ENCODE measurements at places on chromosomes 3 and 15.

DNA sequence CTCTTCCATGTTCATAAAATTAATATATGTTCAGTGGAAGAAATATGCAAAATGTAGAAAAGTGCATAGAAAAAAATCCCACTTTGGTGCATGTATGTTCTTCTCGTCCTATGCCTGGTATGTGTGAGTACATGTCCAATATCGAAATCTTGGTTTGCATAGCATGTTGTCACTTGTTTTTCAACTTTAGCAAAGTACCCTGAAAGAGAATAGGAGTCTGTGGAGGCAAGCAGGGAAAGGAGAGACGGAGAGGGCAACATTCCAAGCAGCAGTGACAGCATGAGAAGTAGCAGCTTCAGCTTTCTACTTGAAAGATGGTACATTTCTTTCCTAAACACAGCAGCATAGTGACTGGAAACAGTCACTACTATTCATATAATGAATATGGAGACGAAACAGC lies 56.8 kb upstream of the CACNA2D3 start:
- no peak for ATAC-seq

- ATAC-seq = no peak
Measured at GRCh38 chr3:131474115-131474514, 28.7 kb downstream of the MRPL3 start.

DNA sequence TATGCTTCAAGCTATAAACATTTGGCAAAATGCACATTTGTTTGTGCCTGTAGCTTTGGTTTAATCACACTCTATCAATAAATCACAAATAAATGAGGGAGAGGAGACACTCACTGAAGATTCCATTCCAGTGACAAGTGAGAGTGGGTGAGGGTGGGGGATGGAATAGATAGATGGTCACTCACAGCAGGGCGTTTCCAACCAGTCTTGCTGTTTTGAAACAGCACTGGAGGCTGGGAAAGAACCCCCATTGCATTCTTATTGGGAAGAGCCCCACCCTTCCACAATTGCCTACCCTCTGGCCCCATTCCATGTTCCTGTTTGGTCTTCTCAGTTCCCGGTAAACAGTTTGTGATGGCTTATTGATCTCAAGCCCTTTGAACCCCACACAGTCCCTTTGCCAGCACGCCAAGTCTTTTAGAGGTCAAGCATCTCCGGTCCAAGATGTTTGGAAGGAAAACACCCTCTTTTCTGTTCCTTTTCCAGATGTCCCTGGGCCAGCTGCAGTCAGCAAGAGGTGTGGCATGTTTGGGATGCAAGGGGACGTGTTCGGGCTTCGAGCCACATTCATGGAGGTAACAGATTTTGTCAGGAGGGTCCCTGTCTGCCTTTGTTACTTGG lies 30.7 kb downstream of the LMCD1 start:
- no peak for ATAC-seq

DNA sequence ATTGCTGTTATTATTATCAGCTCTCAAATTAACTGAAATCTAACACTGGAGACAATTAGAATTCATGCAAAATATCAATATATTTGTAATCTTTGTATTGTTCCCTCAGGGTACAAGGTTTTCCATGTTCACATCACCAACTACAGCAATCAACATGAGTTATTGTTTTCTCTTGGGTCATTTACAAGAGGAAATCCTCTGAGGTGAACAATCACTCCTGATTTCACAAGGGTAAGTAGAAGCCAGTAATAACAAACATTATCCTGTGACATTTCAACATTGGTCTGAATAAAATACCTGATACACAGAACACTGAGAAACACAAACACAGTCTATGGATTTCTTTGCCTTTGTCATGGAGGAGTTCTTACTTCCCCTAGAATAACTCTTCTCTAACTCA lies 174.0 kb downstream of the SUCNR1 start:
- no peak for ATAC-seq

DNA sequence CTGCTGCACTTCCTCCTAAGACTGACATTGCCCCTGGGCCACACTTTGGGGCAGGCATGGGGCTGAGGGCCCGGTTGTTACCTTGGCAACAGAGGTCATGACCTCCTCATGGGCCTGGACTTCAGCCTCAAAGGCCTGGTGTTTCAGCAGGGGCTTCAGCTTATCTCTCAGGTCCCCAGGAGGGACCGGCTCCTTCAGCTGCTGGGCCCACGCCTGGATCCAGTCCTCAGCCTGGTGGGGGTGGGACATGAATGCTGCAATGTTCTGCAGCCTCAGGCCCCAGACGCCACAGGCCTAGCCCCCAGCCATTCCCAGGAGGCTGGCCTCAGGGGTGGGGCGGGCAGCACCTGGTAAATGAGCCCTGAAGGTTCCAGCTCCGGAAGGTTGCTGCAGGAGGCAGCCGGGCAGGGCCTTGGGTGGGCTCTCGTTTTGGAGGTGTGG lies 27.6 kb downstream of the SPTBN5 start:
- ATAC-seq = no peak

- no peak for ATAC-seq
Measured at GRCh38 chr15:60949039-60949977, 279.8 kb downstream of the RORA start.

DNA sequence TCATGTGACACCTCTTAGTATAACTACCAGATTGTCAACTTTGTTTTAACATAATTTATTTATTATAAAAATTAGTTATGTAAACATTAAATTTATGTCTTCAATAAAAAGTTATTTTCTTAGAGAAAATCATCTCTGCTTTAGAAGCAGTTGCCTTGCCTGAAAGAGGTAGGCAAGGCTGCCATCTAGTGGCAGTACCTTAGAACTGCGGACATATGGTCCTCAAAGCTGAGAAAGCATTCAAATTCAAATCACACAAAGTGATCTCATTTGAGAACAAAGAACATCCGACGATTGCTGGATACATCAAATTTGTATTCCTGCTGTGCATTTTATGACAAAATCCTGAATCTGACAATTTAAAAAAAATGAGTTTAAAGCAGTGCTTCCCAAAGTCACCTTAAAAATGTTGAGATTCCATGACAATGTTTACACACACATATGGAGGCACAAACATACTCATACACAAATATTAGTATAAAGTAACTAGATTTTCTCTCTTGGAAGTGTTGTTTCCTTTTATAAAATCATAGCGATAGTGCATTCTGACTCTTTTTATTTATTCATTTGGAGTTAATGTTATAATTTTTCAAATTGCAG lies 617.4 kb downstream of the CADM2 start:
- ATAC-seq = no peak

DNA sequence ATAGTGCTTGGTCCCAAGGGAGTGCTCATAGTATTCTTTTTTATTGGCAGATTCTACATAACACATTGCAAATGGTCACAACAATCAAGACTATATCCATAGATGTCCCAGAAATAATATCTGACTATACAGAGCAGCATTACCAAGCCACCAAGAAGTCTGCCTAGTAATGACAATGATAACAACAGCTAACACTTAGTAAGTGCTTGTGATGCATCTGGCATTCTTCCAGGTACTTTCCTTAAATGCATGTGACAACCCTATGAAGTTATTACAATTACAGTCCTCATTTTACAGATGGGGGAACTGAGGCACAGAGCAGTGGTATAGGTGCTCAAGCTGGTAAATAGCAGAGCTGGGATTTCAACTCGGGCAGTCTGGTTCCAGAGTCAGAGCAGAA lies 49.6 kb upstream of the ICE2 start:
- peak; percentile 81 for ATAC-seq

GRCh38 chr3:81033684-81034083 lies 727.8 kb downstream of the GBE1 start:
- ATAC-seq = no peak

GRCh38 chr3:152921351-152921750 lies 86.4 kb downstream of the P2RY1 start:
- no peak for ATAC-seq

DNA sequence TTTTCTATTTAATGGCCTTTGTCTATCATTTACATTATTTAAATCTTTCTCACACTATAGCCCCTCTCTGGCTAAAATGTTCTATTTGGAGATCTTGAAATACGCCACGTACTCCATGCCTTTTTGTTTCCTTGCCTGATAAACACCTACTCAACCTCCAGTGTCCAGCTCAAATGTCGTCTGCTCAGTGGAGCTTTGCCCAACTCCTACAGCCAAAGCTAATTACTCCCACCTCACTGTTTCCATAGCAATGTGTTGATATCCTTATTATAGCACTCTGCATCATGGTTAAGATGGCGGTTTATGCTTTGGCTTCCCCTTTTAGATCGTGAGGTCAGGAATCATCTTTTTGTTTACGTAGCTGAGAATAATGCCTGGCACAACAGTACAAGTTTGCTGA lies 55.9 kb downstream of the NGLY1 start:
- no peak for ATAC-seq

DNA sequence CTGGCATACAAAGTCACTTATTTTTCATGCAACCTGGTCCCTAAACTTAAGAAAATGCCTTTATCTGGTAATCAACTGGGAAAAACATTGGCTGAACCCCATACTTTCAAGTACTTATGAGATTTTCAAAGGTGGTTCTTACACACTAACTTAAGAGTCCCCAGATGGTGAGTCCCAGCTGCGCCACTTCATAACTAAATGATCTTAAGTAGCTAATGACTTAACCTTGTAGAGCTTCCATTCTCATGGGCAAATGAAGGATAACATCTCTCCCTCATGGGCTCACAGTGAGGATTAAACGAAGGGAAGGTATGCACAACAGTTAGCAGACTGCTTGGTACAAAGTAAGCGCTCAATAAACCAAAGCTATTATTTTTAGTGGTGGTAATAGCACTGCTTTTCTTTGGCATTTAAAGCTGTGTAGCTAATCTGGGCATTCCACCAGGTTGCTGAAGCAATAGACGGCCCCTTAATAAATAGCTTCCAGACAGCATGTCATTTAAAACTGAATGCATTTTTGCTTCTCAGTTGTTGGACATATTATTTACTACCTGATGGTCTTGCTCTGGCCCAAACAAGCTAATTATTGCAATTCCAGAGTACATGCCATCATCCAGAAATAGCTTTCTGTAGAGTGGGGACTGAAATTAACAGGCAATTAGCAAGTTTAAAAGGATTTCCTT lies 55.4 kb downstream of the LIPC start:
- ATAC-seq = no peak

DNA sequence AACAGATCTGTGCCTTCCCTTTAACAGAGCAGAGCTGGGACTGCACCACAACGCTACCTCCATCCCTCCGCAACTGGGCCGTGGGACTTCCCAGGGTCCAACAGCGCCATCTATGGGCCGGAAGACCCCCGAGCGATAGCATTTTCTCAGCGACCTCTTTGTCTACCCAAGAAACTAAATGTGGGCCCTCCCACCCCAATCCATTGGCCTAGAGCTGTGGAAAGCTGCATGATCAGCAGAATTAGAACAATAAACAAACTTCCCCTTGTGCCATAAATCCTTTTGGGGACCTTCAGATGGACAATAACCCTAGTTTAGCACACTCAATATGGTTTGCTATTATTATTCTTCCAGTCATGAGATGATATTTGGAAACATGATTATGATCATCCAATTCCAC lies 74.8 kb upstream of the NTRK3 start:
- ATAC-seq = no peak

DNA sequence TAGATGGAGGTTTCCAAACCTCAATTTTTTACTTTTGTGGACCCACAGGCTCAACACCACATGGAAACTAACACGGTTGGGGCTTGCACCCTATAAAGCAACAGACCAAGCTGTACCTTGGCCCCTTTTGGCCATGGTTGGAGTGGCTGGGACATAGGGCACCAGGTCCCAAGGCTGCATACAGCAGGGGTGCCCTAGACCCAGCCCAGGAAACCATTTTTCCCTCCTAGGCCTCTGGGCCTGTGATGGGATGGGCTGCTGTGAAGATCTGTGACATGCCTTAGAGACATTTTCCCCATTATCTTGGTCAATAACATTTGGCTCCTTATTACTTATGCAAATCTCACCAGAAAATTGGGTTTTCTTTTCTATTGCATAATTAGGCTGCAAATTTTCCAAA lies 337.0 kb upstream of the CADM2 start:
- ATAC-seq = no peak

GRCh38 chr15:69729167-69729748 lies 276.6 kb downstream of the RPLP1 start:
- ATAC-seq = no peak

- ATAC-seq = no peak
Measured at GRCh38 chr3:194688200-194688740, 2.6 kb downstream of the FAM43A start.

- peak; percentile 30 for ATAC-seq
Measured at GRCh38 chr15:56934269-56934668, 15.8 kb downstream of the TCF12 start.

GRCh38 chr15:40452296-40453090 lies 11.7 kb downstream of the BAHD1 start:
- peak; percentile 44 for ATAC-seq

DNA sequence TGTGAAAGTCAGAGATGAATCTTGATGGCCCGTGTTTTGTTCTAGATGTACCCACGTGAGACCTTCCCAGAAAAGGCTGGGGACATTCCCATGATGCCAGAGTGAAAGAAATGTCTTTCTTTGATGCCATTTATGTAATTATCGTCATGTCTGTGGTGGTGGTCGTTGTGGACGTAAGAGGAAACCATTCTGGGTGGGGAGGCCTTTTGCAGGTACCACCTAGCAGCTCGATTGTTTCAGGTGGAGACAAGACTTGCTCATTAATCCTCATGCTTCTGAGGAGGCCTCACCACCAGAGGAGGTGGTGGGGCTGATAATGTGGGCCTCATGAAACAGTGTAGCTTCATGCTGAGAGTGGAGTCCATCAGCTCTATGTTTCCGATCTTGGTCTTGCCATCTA lies 58.1 kb upstream of the USP3 start:
- no peak for ATAC-seq

DNA sequence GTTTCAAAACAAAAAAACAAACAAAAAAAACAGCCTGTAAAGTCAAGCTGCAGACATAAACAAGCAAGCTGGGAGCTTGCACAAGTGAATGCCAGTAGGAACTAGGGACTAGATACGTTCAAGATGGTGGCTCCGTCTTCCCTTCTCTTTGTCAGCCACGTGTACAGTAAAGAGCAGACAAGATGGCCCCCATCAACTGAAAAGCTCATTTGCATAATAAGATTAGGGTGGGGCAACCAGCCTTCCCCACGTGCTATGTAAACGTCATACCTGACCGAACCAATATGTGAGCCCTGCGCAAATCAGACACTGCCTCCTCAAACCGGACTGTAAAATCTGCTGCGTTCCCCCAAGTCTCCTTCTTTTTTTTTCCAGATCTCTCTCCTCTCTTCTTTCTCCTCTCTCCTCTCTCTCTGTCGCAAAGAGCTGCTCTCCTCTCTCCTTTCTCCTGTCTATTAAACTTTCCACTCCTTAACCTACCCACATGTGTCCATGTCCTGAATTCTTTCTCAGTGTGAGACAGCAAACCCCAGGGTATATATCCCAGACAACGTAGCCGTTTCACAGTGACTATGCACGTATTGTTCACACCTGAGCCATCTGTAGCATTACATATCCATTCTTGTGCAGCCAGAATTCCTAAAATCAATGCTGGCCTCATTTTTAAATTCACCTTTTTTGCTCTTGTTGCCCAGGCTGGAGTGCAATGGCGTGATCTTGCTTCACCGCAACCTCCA lies 31.2 kb upstream of the FXR1 start:
- ATAC-seq = no peak

GRCh38 chr3:119309591-119309990 lies 15.4 kb downstream of the ARHGAP31 start:
- no peak for ATAC-seq
